Fibroblast of pulmonary artery (primary cell): ENCODE measurements at places on chromosomes 1 and 21.

DNA sequence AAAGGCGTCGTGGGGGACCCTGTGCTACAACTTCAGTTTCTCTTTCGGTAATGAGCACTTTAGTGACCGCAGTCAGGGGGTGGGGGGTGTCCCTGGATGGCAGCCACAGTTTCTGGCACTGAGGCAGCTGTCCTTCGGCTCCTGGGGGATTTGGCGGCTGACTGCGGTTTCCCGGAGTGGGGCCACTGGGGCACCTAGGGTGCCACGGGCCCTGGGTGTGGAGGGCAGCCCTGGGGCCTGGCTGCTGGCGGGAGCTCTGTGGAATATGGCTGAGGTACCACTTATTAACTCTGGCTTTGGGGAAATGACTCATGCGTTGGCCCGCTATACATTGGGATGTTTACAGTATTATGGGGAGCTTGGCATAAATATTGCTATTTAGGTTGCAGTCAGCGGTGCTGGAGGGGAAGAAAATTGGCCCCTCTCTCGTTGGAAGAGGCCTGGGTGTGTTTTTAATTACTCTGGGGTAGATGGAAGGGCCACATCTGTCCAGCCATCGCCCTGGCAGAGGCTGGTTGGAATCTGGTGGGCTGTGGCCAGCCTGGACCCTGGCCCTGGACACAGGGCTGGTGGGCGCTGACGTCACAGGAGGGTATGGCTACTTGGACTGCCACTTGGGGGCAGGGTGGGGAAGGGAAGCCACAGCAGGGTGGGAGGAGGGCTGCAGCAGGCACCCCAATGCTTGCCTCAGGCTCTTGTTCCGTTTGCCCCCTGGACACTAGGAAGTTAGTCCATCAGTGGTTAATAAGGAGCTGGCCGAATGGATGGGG lies 2.0 kb downstream of the EPHB2 start:
- DNase-seq, result peak; percentile 22

DNA sequence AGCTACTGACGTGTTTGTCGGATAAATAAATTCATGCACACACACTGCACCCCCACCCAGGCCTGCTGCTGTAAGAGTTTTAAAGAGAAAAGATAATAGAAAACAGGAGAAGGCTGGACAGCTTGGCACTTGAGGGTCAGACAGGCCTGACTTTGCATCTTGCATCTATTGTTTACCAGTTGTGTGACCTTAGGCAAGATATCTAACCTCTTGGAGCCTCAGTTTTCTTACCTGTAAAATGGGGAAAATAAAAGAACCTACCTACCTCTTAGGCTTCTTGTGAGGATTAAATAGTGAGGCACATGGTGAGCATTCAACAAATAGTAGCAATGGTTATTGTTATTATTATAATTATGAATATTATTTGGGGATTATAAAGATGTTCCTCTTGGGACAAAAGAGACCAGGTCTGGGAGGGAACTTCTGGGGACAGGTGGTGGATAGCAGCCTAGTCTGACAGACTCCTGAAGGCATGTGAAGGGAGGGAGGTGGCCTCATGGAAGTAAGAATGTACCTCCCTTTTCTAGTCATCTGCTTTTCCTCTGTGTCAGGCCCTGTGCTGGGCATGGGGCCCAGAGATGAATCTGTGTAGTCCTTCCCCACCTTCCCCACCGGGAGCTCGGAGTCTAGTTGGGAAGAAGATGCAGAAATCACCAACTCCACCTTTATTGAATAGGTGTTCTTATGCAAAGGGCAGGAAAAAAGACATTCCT lies 18.3 kb upstream of the EPB41 start:
- peak; percentile 38 for DNase-seq

- DNase-seq, result peak; percentile 33
Observed at GRCh38 chr1:96416701-96417444, 304.7 kb upstream of the PTBP2 start.

DNA sequence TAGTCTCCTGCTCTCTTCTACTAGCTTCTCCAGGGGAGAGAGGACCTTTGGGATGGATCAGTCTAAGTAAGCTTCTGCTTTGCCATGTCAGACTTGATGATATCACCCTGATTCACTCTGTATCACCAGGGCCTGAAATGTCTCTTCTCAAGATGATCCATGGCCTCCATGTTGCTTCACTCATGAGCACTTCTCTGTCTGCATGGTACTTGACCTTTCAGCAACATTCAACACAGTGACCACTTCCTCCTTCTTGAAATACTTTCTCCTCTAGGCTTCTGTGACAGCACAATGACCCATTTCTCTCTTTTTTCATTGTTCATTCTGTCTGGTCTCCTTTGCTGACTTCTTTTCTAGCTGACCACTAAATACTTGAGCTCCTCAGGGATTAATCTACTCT lies 35.3 kb upstream of the NGF start:
- DNase-seq, result peak; percentile 43

DNA sequence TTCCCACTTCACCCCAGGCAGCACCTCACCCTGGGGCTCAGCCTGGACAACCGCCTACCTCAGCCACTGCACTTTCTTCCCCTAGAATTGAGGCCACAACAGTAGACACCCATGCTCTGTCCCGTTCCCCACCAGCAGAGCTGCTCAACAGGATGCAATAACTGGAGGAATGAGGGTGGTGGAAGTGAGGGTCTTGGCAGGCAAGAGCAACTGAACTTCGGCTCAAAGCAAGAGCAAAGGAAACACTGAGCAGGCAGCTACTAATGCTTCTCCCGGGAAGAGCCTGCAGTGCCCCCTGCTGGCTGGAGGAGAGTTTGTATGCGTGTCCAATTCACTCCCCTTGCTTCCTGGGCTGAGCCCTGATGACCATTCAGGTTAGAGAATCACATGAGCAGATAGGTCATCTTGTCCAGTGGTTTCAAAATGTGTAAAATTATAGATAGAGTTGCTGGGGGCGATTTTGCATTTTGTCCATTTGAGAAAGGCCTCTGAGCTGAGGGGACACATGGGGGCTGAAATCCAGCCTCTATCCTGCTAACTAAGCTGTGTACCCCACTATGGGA lies 13.9 kb downstream of the NT5C1A start:
- DNase-seq, result peak; percentile 81

DNA sequence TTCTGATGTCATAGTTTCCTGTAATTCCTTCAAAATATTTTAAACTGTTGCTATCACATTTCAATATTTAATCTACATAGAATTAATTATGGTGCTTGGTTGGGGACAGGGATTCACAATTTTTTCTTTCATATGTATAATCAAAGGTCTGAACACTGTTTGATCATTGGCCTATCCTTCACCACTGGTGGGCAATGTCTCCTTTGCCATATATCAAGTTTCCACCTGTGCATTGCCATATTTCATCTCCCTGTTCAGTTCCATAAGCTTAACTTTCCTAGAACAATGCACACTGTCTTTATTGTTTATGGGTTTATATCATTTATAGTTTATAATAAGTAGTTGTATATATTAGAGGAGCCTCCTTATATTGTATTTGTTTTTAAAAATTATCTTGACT lies 374.9 kb upstream of the PTBP2 start:
- no peak for DNase-seq

GRCh38 chr1:236039740-236040685 lies 24.9 kb downstream of the NID1 start:
- DNase-seq, result no peak

DNA sequence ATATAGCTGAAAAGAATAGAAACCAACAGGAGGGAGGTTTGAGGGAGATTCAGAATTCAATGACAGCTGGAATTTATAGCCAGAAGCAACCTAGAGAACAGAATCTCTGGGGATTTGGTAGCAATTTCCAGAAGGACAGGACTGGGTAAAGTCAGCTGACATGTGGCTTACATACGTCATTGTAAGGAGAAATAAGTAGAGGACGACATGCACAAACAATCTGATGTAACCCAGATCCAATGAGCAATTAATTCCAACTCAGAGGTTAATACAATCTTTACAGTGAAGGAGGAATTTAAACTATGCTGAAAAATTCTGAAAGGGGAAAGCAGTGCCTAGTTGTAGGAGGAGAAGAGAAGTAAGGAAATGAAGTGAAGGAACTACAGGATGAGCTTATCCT lies 383.9 kb downstream of the PTBP2 start:
- no peak for DNase-seq

- DNase-seq, result peak; percentile 33
Observed at GRCh38 chr1:3668585-3669300, 16.4 kb downstream of the TP73 start.

DNA sequence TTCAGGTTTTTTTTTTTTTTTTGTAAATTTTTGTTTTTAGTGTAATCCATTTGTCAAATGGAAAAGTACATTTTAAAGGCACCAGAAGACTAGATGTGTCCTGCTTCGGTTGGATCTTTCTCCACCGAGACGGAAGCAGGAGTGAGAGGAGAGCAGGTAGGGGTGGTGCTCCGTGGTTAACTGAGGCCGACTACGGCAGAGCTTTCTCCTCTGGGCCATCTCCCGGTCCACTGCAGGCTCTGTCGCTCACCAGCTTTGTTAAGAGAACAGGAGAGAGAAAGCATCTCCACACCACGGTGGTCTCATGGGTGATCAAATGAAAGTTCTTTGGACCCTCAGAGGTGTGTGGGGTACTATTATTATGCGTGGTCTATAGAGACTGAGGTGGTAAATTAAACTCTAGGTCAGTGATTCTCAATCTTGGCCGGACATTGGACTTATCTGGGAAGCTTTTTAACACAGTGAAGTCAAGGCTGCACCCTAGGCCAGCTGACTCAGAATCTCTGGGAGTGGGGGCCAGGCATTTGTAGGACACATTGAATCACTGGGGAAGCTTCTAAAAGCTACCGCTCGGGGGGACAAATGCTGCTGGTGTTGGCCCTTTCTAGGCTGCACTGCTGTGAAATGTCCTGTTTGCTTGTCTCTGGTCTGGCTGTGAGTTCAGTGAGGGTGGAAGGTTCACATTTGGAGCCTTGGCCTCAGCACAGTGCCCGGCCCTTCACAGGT lies 25.0 kb downstream of the ABCA4 start:
- DNase-seq, result peak; percentile 46

GRCh38 chr1:147246910-147247655 lies 4.6 kb downstream of the CHD1L start:
- DNase-seq, result no peak

GRCh38 chr21:41605934-41606285 lies 98.0 kb upstream of the TMPRSS2 start:
- DNase-seq, result no peak

- DNase-seq, result peak; percentile 36
Observed at GRCh38 chr1:65147424-65148177, 402 bp upstream of the AK4 start.

DNA sequence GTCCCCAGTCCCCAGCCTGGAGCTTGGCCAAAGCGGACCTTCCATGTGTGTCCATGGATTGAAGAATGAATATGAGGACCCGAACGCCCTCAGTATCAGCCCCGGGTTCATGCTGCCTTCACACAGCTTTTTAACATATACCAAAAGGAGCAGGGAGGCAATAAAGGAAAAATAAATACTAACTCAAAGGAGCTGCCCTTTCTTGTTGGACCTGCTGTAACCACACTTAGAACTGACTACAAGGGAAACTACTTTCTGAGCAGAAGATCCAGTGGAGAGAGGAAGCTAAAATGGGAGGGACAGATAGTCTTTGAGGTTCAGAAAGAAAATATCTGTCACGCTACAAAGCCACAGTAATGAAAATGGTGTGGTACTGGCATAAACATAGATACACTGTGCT lies 48.6 kb downstream of the CNN3 start:
- no peak for DNase-seq

DNA sequence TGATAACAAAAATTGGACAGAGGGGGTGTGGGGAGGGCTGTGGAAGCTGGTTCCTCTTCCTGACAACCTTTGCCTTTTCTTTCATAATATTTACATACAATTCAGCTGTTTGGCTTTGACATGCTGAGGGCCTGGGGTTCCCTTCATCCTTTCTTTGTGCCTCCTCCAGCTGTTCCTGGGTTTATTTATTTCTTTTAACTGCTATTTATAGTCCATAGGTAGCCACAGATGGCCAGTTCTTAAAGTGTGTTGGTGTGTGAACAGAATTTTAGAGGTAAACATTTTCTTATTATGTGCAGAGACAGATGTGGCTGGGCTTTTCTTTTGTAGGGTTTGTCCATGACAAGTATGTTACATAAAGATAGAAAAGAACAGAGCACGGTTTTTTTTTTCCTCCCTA lies 34.1 kb upstream of the CNIH3 start:
- DNase-seq, result no peak

DNA sequence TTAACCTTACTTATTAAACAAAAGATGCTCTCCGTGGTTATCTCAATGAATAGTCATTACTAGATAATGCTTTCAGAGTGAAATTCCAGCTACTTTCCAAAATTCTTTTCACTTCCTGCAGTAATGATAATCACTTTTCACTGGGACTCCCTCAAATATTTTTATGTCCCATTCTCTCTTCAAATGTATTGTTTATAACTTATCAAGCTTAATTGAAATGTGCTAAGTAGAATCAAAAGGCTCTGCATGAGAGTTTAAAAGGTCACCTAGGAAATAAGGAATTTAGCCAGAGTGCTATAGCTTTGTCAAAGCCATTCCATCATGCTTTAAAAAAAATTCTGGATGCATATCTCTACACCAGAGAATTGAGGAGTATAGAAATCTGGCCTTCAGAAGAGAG lies 106.4 kb downstream of the ODF2L start:
- DNase-seq, result no peak

DNA sequence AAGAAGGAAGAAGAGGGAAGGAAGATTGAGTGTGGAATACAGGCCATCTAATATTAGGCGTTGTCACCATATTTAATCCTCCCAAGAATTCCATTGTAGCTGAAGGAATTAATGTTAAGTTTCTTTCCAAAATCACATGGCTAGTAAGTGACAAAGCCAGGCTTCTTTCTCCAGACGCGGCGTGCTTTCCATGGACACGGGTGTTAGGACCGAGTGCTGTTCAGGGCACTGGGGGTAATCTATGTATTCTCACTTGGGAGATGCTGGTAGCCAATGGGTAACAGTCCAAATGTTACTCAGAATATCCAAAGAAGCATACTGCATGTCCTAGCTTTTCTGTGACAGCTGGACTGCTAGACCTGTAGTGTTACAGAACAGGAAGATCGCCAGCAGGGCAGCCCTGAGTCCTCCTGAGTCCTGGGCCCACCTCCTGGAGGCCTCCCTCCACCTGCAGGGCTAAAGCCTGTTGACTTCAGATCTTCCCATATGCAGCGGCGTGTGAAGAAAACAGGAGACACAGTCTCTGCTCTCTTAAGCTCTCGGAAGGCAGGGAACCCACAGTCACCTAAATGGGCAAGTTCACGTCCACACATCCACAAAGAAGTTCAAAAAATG lies 5.3 kb downstream of the IGSF9 start:
- DNase-seq, result no peak

GRCh38 chr21:45522381-45522780 lies 19.9 kb downstream of the SLC19A1 start:
- DNase-seq, result no peak

GRCh38 chr1:10051656-10052055 lies 18.9 kb downstream of the UBE4B start:
- DNase-seq, result no peak
